T-helper 17 cell (primary cell): ENCODE measurements at places on chromosomes 2 and 18. TPM values are rescaled to one million over a fixed set of nuclear protein-coding genes. Genes with fewer than 3 reads are reported as not detected.
A peak's percentile ranks its signal among the peaks of the same experiment; 100 is the strongest.

The C2orf78 gene
- not detected for total RNA-seq

The TUBA4B gene
- total RNA-seq: not detected

The ARL4C gene
- total RNA-seq: 365 TPM

The SERPINB13 gene
- not detected for total RNA-seq

The TMEFF2 gene
- not detected for total RNA-seq

The DNAH6 gene
- total RNA-seq: 1.0 TPM

The DSG4 gene
- not detected for total RNA-seq

The SLC5A7 gene
- total RNA-seq: not detected

The ZSWIM2 gene
- total RNA-seq: not detected

The RFX8 gene
- total RNA-seq: 0.44 TPM

The MGAT4A gene
- total RNA-seq: 187 TPM

GRCh38 chr2:133887676-133888040 lies 319.4 kb upstream of the NCKAP5 start:
- no peak for DNase-seq
- H3K4me1 ChIP-seq: peaks cover 9% of the 10 kb centered on the region
- H3K36me3 ChIP-seq: no peaks in the 10 kb centered on the region
- no peak overlapping the region for H3K4me3 ChIP-seq
- H3K27me3 ChIP-seq: peaks cover 32% of the 10 kb centered on the region
- H3K27ac ChIP-seq: no peak overlapping the region

GRCh38 chr2:38149531-38149930 lies 73.6 kb upstream of the CYP1B1 start:
- H3K4me3 ChIP-seq: no peak overlapping the region
- H3K27me3 ChIP-seq: peaks cover 9% of the 10 kb centered on the region
- peaks cover 2% of the 10 kb centered on the region for H3K36me3 ChIP-seq

- peak overlapping the region; percentile 63 for H3K4me3 ChIP-seq
- peak overlapping the region; percentile 34 for H3K27ac ChIP-seq
- peaks cover 5% of the 10 kb centered on the region for H3K36me3 ChIP-seq
- DNase-seq: peak; percentile 47
- H3K27me3 ChIP-seq: peaks cover 20% of the 10 kb centered on the region
- H3K4me1 ChIP-seq: peaks cover 23% of the 10 kb centered on the region
Measured at GRCh38 chr2:217756375-217757107, 246.3 kb downstream of the TNS1 start.

- peaks cover 13% of the 10 kb centered on the region for H3K4me1 ChIP-seq
- no peak for DNase-seq
- no peak overlapping the region for H3K27ac ChIP-seq
- peaks cover 2% of the 10 kb centered on the region for H3K36me3 ChIP-seq
- H3K4me3 ChIP-seq: no peak overlapping the region
Measured at GRCh38 chr2:62056341-62056740, 139.6 kb upstream of the B3GNT2 start.

DNA sequence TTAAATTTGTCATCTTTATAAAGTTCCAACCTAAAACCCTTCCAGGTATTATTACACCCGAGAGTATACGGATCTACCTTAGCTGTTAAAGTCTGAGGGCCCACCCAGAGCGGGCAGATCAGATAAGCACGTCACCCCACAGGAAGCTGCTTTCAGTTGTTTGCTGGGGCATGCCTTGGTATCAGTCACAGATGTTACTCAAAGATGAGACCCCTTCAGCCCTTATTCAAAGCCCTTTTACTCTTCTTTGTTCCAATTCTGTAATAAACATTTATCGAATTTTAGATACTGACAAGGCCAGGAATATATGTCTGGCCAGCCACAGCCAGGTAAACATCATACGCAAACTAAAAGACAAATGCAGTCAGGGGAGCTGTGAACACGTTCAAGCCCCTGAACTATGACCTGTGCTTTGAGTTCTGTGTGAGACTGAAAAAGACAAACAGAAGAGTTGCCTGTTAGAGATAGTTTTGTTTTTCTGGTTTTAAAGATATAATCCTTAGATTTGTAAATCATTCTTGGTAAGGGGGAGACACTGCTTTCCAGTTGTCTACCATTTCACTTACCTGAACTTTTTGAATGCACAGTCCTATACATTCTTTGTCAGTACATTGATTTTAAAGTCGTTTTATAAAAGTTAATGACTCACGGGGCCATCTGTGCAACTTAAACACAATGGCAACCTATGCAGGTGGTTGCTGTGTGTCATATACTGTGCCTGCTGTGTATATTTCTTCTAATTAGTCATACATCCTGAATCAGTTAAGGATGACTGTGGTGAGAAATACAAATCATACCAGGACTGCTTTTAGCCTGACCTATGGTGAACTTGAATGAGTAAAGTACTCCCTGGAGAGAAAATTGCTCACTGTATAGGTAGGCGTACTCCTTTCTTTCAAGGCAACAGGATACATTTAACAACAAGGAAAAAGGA lies 100.5 kb upstream of the ITPRID2 start:
- DNase-seq: no peak
- no peak overlapping the region for H3K4me3 ChIP-seq
- H3K27ac ChIP-seq: no peak overlapping the region
- H3K27me3 ChIP-seq: peaks cover 7% of the 10 kb centered on the region
- H3K4me1 ChIP-seq: no peaks in the 10 kb centered on the region

- no peaks in the 10 kb centered on the region for H3K27me3 ChIP-seq
- peaks cover 17% of the 10 kb centered on the region for H3K4me1 ChIP-seq
- peaks cover 9% of the 10 kb centered on the region for H3K36me3 ChIP-seq
- H3K27ac ChIP-seq: peak overlapping the region; percentile 87
Measured at GRCh38 chr18:2723207-2723606, 67.7 kb downstream of the SMCHD1 start.

- no peak for DNase-seq
- H3K4me1 ChIP-seq: no peaks in the 10 kb centered on the region
- no peak overlapping the region for H3K4me3 ChIP-seq
- H3K27me3 ChIP-seq: peaks cover 29% of the 10 kb centered on the region
Measured at GRCh38 chr2:95722131-95722697, 130.4 kb downstream of the TRIM43 start.

- H3K36me3 ChIP-seq: no peaks in the 10 kb centered on the region
- no peak for DNase-seq
Measured at GRCh38 chr18:68316636-68317035, 398.3 kb downstream of the TMX3 start.

DNA sequence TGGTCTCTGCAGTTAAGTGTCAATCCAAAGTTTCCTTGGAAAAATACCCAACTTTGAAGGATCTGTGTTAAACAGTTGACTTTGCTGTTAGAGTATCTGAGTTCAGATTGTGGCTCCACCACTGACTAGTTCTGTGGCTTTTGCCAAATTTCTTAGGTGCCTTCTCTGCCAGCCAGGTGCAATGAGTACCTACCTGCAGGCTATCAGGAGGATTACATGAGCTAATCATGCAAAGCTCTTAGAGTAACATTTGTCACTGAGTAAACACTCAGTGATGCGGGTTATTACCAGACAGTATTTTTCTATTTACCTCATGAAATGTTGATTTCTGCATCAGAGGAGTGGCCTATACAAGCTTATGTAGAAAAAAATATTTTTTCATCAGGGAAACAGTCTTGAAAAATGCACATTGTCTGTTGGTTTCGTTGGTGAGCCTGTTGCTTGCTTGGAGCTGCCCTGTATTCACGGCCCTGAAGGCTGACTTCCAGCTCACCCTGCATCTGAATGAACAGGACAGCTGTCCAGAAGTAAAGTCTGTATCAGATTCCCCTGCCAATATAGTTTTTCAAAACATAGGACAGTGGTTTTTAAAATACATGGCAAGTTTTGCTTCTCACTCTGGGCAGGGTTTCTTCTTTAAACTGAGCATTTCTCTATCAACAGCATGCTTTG lies 235.1 kb downstream of the CDCA7 start:
- H3K4me1 ChIP-seq: no peaks in the 10 kb centered on the region
- no peaks in the 10 kb centered on the region for H3K36me3 ChIP-seq
- no peak overlapping the region for H3K4me3 ChIP-seq
- peaks cover 25% of the 10 kb centered on the region for H3K27me3 ChIP-seq
- DNase-seq: no peak

GRCh38 chr18:58502628-58503027 lies 126.3 kb downstream of the ALPK2 start:
- no peak overlapping the region for H3K4me3 ChIP-seq
- DNase-seq: no peak
- peaks cover 12% of the 10 kb centered on the region for H3K27me3 ChIP-seq
- peak overlapping the region; percentile 14 for H3K27ac ChIP-seq
- H3K4me1 ChIP-seq: peaks cover 2% of the 10 kb centered on the region

DNA sequence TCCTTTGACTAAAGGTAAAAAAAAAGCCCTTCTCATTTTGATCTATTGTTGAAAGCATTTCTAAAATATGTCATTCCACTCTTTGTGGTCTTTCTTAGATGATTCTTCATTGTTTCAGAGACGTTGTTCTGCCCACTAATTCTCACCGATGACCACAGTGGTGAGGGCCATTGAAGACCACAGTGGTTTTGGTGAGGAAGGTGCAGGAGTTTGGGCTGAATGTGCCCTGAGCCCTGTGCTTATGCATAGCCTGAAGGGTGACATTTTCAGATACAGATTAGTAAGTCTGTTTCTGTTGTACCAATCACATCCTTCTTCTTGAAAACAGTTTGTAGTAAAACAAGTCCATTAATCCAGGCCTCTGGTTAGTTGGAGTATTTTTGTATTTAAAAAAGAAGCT lies 251.3 kb upstream of the ATP5MC3 start:
- no peaks in the 10 kb centered on the region for H3K36me3 ChIP-seq
- no peaks in the 10 kb centered on the region for H3K4me1 ChIP-seq
- H3K27me3 ChIP-seq: peaks cover 9% of the 10 kb centered on the region
- no peak overlapping the region for H3K4me3 ChIP-seq
- no peak for DNase-seq

DNA sequence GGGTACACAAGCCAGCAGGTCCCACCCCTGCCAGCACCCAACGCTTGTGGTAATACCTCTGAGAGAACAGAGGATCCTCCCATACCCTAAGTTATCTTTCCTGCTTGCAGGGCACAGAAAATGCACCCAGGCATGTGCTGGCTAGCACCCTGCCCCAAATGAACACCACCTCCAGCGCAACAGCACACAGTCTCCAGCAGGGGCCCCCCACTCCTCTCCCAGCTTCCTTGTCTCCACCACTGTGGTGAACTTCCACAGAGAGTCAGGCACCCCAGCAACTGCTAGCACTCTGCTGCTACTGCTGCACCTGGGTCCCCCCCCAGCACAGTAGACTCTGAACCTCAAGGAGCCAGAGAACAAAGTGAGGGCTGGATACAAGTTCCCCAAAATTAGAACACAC lies 216.8 kb upstream of the CNTNAP5 start:
- no peak overlapping the region for H3K4me3 ChIP-seq
- H3K36me3 ChIP-seq: no peaks in the 10 kb centered on the region
- no peak for DNase-seq
- no peak overlapping the region for H3K27ac ChIP-seq
- no peaks in the 10 kb centered on the region for H3K27me3 ChIP-seq
- H3K4me1 ChIP-seq: no peaks in the 10 kb centered on the region

GRCh38 chr18:48867978-48868377 lies 82.8 kb downstream of the SMAD7 start:
- no peaks in the 10 kb centered on the region for H3K36me3 ChIP-seq
- no peak for DNase-seq
- H3K27me3 ChIP-seq: no peaks in the 10 kb centered on the region
- H3K4me1 ChIP-seq: peaks cover 22% of the 10 kb centered on the region
- peak overlapping the region; percentile 68 for H3K4me3 ChIP-seq
- H3K27ac ChIP-seq: peak overlapping the region; percentile 88

GRCh38 chr18:48151421-48152065 lies 221.1 kb upstream of the SMAD2 start:
- peaks cover 46% of the 10 kb centered on the region for H3K27me3 ChIP-seq
- no peak for DNase-seq
- H3K4me1 ChIP-seq: peaks cover 6% of the 10 kb centered on the region
- no peak overlapping the region for H3K4me3 ChIP-seq
- H3K27ac ChIP-seq: no peak overlapping the region

DNA sequence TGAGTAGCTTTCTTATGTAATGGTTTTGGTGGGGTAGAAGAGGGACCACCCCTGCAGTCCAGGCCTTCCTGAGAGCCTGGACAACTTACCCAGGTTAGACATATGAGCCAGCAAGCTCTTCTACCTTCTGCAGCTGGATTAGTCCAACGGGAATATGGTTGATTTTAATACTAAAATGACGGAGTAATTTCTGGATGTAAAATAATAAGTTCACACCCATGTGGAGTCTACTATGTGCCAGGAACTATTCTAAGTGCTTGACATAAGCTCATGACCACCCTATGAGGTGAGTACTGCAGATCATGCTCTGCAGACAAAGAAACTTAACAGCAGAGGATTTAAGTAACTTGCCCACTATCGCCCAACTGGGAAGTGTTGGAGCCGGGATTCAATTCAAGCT lies 45.5 kb downstream of the DPP4 start:
- peak overlapping the region; percentile 49 for H3K27ac ChIP-seq
- H3K27me3 ChIP-seq: no peaks in the 10 kb centered on the region
- peaks cover 20% of the 10 kb centered on the region for H3K4me1 ChIP-seq
- H3K4me3 ChIP-seq: no peak overlapping the region
- H3K36me3 ChIP-seq: peaks cover 21% of the 10 kb centered on the region

GRCh38 chr2:157743051-157743450 lies 114.4 kb upstream of the ACVR1C start:
- H3K4me1 ChIP-seq: peaks cover 8% of the 10 kb centered on the region
- H3K36me3 ChIP-seq: peaks cover 12% of the 10 kb centered on the region
- no peaks in the 10 kb centered on the region for H3K27me3 ChIP-seq
- no peak overlapping the region for H3K27ac ChIP-seq
- DNase-seq: no peak
- no peak overlapping the region for H3K4me3 ChIP-seq

- no peak for DNase-seq
- H3K27me3 ChIP-seq: no peaks in the 10 kb centered on the region
- H3K4me3 ChIP-seq: no peak overlapping the region
- peaks cover 3% of the 10 kb centered on the region for H3K4me1 ChIP-seq
- H3K36me3 ChIP-seq: no peaks in the 10 kb centered on the region
Measured at GRCh38 chr2:101232770-101233169, 19.9 kb upstream of the CNOT11 start.

GRCh38 chr18:50934545-50935211 lies 33.2 kb upstream of the ELAC1 start:
- H3K27me3 ChIP-seq: no peaks in the 10 kb centered on the region
- H3K36me3 ChIP-seq: no peaks in the 10 kb centered on the region
- peaks cover 11% of the 10 kb centered on the region for H3K4me1 ChIP-seq
- no peak for DNase-seq

DNA sequence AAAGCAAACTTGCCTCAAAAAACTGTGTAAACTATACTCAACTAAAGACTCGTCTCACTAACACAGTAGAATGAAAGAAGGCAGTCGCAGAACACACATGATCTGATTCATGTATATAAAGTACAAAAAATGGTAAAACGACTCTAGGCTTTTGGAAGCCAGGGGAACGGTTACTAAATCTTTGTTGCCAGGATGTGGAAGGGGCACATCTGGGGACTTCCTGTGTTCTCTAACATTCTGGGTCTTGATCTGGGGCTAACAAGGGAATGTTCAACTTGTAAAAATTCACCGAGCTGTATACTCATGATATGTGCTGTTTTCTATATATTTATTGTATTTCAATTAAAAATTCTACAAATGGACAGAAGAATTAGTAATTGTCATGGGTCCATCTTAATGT lies 14.3 kb upstream of the C2orf80 start:
- no peak for DNase-seq
- peaks cover 4% of the 10 kb centered on the region for H3K4me1 ChIP-seq
